ENCODE measurements at places on chromosomes 1 and 21.

DNA sequence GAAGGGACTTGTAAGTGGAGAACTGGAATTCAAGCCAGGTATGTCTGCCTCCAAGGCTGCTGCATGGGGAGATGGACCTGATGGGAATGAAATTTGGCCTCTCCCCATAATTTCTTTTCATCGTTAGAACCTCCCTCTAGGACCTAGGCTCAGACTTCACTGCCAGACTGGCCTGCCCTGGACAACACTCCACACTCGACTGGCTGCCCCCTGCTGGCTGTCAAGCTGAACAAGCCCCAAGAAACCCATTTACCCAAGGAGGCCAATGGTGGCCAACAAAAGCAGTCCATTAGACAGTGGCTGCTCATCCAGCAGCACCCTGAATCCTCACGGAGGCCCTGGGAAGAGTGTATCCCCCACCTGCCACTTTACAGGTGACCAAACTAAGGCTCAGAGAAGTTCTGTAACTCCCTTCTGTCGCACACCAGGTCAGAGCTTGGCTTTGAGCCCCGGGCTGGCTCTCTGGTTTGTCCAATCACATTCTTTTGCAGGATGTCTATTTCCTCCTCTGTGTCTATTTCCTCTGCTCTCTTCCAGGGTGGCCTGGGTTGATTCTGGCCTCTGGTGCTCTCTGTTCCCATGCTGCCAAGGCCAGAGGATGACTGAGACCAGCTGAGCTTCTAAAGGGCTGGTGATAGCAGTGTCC, 3.8 kb downstream of the RNF186 start:
- no peak for DNase-seq

GRCh38 chr1:100538913-100539835, 1.2 kb downstream of the GPR88 start:
- DNase-seq, result no peak

DNA sequence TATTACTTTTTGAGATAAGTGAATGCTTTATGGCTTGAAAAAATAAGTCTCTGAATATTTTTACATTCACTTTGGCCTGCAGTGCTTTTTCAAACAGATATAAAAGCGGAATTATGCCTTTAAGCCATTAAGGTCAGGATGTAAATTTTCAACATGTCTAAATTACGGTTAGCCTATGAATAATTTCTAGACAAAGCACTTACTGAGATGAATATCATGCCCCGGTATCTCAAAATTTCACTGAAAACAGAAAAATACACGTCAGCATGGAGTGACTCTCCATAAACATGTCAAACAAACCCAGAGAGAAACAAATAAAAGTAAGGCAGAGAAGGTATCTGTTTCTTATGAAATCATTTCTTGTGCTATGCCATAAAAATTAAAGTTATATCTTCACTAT, 853.9 kb downstream of the KCNT2 start:
- no peak for DNase-seq

DNA sequence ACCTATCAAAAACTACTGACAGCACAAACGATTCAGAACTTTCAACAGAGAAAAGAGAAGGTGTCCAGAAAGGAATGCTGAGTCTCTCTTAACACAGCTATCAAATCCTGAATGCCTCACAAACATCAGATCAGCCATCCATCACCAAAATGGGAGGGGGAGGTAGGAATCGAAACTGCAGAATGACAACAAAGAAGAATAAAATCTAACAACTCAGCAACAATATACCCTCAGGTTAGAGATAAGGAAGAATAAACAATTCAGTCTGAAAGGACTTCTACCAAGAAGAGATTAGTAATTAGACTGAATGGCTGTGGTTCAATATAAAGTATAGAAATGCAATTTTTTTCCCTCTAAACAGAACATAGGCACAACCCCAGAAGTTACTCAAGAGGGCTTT, 94.4 kb downstream of the RERE start:
- no peak for DNase-seq

GRCh38 chr21:35833991-35834390, 226.3 kb downstream of the SETD4 start:
- no peak for DNase-seq

GRCh38 chr1:204684571-204685235, 835 bp downstream of the LRRN2 start:
- DNase-seq, result no peak

DNA sequence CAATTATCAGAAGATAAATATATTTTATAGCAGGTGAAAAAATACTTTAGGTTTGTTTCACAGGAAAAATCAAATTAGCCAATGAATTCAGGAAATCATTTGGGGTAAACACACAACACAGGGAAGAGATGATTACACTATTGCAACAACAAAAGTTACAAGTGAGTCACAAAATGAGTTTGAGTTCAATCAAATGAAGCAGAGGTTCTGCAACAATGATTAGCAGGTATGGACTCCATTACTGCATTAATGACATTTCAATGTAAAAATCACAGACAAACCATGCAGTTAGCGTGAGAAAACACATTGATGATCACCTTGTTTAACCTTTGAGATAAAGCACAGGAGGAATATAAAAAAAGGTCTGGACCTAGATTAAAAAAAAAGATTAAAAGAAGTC, 9.7 kb downstream of the ADGRL4 start:
- DNase-seq, result no peak

GRCh38 chr21:35658242-35658641, 402.1 kb downstream of the SETD4 start:
- no peak for DNase-seq

DNA sequence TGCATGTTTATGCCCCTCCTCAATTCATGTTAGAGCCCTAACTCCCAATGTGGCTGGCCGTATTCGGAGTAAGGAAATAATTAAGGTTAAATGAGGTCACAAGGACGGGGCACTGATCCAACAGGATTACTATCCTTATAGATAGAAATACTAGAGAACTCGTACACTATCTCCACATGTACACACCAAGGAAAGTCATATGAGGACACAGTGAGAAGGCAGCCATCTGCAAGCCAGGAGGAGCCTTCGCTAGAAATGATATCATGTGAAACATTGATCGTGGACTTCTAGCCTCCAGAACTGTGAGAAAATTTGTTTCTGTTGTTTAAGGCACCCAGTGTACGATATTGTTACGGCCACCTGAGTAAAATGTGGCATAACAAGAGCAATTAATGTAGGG, 79.7 kb downstream of the FAF1 start:
- no peak for DNase-seq

GRCh38 chr21:39318091-39318959, 4.9 kb upstream of the BRWD1 start:
- no peak for DNase-seq

GRCh38 chr1:226029093-226029496, 30.0 kb upstream of the SDE2 start:
- DNase-seq, result no peak

DNA sequence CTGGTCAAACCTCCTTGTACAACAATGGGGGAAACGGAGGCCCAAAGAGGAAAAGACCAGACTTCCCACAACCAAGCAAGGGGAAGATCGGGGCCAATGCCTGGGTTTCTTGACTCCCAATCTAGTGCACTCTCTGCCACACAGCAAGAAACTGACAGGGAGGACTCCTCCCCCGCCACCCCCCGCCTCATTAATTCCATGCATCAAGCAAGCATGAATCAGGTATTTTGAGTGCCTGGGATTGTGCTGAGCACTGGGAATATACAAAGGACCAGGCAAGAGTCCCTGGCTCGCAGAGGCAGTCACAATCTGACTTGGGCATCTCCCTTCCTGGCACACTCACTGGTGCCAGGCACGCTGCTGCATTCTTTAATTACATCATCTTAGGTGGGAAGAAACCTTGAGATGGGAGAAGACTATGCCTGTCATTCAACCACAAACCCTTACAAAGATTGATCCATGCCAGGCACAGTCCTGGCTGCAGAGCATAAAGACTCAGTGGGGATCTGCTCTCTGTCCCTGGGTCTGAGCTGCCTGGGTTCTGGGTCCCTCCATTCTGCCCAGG, 4.4 kb upstream of the KCNC4 start:
- no peak for DNase-seq

DNA sequence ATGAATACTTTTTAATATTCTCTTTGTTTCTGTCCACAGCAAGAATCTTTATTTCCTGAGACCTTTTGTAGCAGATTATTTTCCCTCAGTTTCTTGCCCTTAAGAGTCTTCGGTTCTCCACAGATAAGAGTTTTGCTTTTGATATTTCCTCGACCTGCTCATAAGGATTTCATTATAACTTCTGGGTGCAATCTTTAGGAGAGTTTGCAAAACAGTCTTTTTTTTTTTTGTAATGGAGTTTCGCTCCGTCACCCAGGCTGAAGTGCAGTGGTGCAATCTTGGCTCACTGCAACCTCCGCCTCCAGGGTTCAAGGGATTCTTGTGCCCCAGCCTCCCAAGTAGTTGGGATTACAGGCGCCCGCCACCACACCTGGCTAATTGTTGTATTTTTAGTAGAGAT, 10.1 kb upstream of the UBE4B start:
- no peak for DNase-seq

- DNase-seq, result no peak
These were observed 602 bp upstream of the CGN start for GRCh38 chr1:151510614-151510956.

GRCh38 chr1:59288046-59288445, 8.8 kb upstream of the FGGY start:
- no peak for DNase-seq

- DNase-seq, result no peak
These were observed 23.7 kb downstream of the SPOCD1 start for GRCh38 chr1:31792116-31792515.

- DNase-seq, result peak; percentile 48
These were observed 14.3 kb upstream of the OLIG2 start for GRCh38 chr21:33011462-33011861.

GRCh38 chr1:31228986-31229385, 10.7 kb downstream of the NKAIN1 start:
- DNase-seq, result no peak

DNA sequence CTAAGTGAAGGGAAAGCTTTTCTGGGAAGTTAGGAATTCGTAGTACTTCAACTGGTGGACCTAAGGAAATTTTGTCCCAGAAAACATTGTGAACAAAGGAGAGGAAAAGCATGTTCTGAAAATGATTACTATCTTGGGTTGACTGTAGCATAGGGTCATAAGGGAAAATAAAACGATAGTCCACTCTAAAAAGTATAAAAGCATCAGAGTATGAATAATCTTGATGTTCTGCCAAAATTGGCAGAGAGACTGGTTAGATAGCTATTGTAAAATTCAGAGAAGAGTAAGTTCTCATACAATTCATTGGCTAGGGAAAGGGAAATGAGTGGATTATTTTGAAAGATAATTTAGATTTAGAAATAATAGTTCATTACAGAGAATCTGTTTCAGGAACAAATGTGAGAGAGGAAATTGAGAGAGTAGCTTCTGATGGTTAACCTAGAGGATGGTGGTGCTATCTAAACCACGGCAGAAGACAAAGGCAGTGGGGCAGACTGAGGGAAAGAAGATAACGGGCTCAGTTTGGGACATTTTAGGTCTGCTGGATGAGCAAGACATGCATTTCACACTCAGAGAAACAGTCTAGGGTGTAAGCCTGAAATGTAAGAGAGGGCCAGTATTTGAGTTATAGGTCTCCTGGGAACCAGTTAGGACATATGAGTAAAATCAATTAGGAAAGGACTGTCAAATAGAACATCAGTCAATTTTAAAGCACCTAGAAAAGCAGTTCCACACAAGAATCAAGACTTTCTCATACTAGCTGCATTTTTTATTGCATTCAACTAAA, 799.3 kb upstream of the CXADR start:
- no peak for DNase-seq

DNA sequence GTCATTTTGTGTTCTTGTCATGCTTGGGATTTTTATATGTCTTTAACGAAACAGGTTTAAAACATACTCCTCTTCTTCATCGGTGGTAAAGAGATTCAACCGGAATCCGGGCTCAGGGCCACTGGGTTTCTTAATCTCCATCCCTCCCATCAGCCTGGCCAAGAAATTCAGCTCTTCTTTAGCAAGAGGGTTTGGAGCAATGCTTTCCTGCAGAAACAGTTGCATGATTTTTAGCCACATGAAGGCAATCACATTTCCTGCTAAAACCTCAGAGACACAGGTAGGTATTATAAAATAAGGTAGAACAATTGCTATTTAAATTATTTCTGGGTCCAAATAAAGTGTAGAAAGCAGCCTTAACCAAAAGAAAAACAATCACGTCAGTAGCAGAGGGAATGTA, 22.7 kb upstream of the LSM10 start:
- DNase-seq, result no peak

- peak; percentile 43 for DNase-seq
These were observed 136.4 kb upstream of the COL6A1 start for GRCh38 chr21:45845063-45845769.

DNA sequence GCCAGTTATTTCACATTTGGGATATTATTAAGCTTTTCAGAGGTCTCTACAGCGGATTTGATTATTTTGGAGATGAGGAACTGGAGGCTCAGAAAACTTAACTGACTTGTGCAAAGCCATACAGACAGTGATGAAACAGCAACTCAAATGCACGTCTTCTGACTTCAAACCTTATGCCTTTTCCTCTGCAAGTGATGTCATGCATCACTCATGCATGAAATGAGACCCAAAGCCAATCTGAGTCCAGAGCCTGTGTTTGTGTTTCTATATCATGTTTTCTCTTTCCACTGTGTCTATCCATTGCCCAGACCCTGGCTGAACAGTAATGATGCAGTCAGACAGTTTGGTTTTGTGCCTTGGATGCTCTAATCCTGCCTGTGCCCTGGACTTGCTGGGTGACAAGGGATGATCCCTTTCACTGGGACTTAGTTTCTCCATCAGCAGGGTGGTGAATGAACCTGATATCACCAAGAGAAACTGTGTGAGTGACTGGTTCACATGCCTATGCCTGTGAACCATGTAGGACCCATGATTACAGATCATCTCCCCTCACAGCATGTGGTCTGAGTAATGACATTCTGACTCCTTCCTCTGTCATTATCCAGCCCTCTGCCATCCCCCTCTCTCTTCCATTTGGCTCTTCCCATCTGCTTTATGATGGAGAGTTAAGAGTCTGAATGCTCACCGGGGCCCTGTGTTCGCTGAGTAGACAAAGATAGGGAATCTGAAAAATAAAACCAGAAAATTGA, 33.4 kb downstream of the SLAMF6 start:
- DNase-seq, result no peak

- no peak for DNase-seq
These were observed 1.2 kb downstream of the HPDL start for GRCh38 chr1:45327644-45328515.

DNA sequence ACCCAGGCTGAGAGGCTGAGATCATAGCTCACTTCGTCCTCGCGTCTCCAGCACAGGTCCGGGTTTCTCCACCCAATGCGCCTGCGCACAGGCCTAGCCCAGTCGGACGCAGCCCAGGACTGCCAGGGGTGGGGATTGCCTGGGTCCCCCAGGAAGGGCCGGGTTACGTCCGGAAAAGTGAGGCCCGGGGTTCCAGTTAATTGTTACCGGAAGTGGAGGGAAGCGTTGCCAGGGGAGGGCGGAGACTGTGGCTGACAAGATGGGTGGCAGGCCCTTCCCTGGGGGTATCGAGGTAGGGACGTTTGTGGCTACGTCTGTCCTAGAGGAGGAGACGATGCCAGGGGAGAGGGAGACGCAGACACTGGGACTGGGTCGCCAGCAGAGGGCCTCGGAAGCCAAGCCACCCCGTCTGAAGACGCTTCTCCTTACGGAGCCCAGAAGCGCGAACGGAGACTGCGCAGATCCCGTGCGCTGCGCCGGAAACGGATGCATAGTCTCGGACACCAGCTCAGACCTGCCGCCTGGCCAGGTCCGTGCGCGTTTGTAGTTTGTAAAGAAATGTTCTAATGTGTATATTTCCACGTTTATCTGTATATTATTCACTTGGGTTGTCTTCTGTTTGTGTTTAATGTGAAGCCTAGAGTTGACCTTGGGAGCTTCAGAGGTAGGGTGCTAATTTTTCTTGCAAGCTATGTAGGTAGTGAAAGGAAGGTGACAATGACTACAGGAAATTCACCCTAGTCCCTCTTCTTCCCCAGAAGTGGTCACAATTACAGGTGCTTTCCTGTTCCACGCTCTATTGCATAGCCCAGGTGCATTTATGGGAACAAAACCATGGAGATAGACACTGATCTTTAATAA, 7.3 kb downstream of the RSRP1 start:
- DNase-seq, result peak; percentile 91
